ENCODE measurements at places on chromosomes 11 and 22.

DNA sequence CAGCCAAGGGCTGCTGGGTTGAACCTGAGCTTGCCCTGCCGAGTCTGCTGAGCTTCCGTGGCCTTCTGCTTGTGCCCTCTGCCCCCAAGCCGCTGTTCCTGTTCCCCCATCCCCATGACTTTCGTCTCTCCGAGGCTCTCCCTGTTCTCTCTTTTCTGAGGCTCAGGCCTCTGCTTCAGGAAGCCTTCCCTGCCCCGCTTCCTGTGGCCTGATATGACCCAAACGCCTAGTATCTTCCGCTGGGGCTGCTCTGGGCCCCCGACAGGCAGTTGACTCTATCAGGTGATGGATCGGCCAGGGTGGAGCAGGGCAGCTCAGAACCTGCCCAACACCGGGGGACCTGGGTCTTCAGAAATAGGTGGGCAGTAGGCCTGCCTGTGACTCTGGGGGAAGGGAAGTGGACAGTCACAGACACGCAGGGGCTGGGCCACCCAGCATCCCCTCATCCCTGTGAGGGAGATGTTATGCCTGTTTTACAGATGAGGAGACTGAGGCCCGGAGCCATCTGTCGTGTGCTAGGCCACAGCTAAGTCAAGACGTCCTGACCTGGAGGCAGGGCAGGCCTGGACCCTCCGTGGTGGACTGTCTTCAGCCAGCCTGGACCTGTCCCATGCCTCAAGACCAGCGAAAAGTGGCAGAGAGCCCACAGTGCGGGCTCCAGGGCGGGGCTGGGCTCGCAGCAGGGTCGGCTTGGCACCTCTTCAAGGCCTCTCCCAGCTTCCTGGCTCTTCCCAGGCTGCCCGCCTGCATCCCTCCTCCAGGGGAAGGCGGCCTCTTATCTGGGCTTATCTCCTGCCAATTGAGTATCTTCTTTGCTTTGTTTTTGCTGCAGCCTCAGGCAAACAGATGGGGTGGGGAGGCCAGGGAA is 16.2 kb downstream of the BAD start:
- no peak for DNase-seq

GRCh38 chr22:49195636-49196035 is 632.0 kb downstream of the BRD1 start:
- DNase-seq, result no peak

DNA sequence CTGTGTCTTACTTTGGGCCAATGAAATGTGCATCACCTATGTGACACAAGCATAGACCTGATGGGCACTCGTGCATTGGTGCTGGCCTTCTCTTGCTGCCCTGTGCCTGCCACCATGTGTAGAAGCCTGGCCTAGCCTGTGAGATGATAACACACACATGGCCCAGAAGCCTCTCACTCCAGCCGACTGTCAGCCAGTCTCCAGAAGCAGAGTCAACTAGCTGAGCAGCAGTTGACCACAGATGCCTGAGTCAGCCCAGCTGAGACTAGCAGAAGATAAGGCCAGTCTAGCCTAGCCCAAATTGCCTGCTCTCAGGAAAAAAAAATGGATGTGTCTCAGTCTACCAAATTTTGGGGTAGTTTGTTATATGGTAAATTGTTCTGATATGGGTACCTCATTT is 46.2 kb downstream of the CSNK2A3 start:
- no peak for DNase-seq

DNA sequence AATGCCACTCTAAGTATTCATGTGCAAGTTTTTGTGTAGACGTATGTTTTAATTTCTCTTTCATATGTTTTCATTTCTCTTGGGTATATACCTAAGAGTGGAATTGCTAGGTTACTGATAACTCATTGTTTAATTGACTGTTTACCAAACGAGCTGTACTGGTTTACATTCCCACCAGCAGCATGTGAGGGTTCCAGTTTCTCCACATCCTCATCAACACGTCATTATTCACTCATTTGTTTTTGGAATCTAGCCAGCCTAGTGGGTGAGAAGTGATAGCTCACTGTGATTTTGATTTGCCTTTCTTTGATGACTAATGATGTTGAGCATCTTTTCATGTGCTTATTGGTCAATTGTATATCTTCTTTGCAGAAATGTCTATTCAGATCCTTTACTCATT is 4.0 kb downstream of the ANKRD13D start:
- DNase-seq, result no peak

DNA sequence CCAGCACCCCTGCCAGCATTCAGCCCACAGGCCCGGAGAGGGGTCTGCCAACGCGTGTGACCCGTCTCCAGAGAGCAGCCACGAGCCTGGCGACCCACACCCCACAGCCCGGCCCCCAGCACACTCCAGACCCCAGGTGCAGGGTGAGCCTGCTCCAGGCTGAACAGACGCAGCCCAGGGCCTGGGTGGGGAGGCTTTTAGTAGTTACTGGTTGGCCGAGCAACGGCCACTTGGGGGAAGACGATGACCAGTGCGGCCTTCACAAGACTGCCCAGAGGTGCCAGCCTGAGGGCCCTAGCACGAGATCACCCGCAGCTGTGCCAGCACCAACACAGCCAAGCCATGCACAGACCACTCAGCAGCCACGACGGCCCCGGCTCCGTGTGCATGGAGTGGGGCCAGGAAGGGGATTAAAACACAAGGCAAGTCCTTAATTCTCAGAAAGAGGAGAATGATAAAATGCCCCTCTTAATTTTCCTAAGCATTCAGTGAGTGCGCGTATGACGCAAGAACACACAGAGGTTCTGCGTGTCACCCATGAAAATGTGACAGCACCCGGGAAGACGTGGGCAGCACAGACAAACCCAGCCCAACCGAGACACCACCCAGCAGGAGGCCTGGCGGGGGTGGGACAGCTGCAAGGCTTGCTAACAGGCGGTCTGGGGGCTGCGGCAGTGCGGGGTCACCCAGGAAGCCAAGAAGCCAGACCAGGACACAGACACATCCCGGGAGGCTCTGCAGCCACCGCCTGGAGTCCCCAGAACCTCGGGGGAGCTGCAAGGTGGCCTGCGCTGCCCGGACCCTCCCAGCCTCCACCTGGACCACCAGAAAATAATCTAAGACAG is 47.6 kb downstream of the BRD1 start:
- DNase-seq, result no peak

GRCh38 chr11:116461789-116462188 is 311.0 kb downstream of the BUD13 start:
- no peak for DNase-seq

GRCh38 chr11:27254744-27255446 is 108.1 kb downstream of the CCDC34 start:
- peak; percentile 88 for DNase-seq

- no peak for DNase-seq
These were observed 365.5 kb downstream of the MN1 start for GRCh38 chr22:27435844-27436576.

GRCh38 chr11:131372234-131372962 is 2.0 kb downstream of the NTM start:
- DNase-seq, result no peak

GRCh38 chr22:24189249-24190158 is 8.2 kb downstream of the SUSD2 start:
- no peak for DNase-seq

DNA sequence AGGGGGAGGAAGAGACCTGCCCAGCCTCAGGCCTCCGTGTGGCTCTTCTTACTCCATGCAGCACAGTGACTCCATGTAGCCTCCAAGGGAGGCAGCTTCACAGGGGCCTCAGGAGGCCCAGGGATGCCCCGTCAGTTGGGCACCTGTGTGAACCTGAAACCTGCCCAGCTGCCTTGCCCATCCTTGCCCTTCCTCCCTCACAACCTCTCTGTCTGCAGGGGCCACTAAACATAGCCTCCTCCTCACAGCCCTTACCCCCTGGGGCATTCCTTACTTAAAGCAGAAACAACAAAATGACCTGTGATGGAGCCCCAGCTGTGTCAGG is 7.1 kb downstream of the LRRC32 start:
- DNase-seq, result no peak

- no peak for DNase-seq
These were observed 131.4 kb upstream of the C11orf58 start for GRCh38 chr11:16606784-16607674.

GRCh38 chr11:60711276-60711675 is 11.9 kb downstream of the MS4A8 start:
- DNase-seq, result no peak

GRCh38 chr11:130606781-130607511 is 158.5 kb downstream of the ADAMTS15 start:
- DNase-seq, result no peak

DNA sequence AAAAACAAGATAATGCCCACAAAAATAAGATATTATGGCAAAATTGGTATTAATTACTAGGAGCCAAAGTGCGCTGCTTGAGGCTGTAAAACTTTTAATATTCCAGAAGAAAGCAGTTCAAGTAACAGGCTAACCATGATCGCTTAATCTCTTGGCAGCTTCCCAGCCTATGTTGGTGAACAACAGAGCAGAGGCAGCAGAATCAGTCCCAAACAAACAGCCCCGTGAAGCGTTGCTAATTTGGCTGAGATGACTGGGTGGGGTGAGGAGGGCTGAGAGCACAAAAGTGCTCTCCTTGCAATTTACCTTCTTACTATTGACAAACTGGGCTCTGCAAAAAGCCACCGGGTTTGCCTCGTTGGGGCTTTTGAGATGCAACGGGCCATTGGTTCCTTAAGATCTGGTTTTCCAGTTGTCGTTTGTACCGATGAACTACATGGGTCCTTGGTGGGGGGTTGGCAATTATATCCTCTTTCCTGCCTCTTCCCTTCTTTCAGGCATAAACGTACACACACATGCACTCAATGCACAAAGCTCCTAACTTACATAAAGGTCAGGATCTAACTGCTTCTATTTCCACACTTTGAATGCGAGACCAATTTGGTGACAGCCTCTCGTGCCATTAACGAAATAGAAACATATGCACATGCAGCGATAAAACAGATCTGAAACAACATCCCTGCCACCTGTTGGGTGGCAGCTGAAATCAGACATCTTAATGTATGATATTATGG is 407.6 kb upstream of the CADM1 start:
- DNase-seq, result no peak

GRCh38 chr22:32699001-32699582 is 102.4 kb upstream of the TIMP3 start:
- DNase-seq, result no peak

DNA sequence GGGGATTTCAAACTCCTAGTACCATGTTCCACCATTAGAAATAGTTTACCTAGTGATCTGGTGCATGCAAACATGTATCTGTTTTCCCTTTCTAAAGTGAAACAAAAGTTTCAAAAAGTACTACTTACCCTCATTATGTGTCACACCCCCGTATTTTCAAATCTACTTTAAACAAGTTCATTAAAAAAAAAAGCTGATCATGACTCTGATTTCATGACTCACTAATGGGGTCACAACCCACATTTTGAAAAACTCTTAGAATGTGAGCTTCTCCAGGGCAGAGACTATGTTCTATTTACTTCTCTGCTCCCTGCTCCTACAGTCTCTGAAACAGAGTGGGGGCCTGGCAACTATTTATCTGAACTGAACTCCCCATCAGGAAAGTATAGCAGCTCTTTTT is 18.2 kb downstream of the CHRM1 start:
- DNase-seq, result no peak

GRCh38 chr22:45834795-45835194 is 142.2 kb downstream of the WNT7B start:
- DNase-seq, result no peak

GRCh38 chr22:39185601-39186012 is 33.1 kb upstream of the CBX7 start:
- DNase-seq, result peak; percentile 33

GRCh38 chr11:11335043-11335442 is 18.0 kb downstream of the CSNK2A3 start:
- no peak for DNase-seq

DNA sequence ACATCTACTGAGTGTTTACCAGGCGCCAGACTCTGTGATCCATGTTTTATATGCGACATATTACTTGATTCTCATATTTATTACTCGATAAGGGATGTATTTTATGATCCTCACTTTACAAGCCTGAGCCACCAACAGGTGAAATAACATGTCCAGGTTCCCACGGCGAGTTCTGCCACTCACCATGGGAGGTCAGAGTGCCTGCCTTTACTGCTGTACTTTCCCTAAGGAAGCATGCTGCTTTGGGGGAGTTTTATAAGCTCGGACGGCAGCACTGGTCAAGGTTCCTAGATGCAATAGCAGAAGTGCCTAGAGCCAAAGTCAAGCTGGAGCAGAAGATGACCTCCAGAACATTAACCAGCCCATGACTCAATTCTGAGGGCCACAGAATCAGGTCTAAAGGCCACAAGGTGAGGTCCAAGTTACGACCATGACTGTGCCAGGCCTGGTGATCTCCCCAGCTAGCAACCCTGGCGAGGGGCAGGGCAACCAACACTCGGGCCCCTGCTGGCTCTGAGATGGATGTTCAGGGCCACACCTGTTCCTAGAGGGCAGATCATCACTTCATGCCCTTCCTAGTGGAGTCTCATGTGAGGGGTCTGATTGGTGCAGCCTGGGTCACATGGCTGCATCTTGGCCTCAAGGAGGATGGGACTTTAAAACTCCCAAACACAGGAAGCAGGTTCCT is 14.2 kb downstream of the IFT27 start:
- DNase-seq, result no peak

GRCh38 chr22:46594947-46595298 is 25.3 kb upstream of the GRAMD4 start:
- DNase-seq, result no peak

GRCh38 chr11:118436639-118437207 is 431 bp downstream of the KMT2A start:
- no peak for DNase-seq

DNA sequence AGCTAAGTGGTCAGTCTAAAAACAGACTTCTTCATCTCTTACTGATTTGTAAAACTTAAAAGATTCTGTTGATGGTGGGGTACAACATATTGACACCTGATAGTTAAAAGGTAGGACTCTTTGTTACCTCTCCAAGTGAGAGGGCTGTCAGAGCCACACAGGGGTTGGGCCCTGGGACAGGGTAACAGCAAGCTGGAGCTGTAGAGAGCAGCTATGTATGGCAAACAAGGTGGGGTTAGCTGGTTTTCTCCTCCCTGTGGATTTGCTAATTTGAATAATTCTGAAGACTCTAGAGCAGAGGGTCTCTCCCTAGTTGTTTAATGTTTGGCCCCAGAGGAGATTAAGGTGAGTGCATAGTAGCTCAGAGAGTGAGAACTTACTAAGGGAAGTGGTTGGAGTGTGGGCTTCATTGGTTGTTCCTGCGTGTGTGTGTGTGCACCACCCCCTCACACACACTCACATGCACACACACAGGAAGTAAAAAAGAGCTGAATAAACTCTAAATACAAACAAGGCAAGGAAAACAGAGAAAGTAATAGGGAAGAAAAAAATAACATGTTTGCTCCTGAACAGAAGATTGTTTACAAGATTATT is 9.2 kb upstream of the GAS2 start:
- DNase-seq, result no peak

All from BJ (cell line).